NCI-H2081 treated with DMSO at 0.1 percent for 48 hours (cell line): ENCODE measurements at places on chromosomes 3 and 15.
A peak's percentile ranks its signal among the peaks of the same experiment; 100 is the strongest.

DNA sequence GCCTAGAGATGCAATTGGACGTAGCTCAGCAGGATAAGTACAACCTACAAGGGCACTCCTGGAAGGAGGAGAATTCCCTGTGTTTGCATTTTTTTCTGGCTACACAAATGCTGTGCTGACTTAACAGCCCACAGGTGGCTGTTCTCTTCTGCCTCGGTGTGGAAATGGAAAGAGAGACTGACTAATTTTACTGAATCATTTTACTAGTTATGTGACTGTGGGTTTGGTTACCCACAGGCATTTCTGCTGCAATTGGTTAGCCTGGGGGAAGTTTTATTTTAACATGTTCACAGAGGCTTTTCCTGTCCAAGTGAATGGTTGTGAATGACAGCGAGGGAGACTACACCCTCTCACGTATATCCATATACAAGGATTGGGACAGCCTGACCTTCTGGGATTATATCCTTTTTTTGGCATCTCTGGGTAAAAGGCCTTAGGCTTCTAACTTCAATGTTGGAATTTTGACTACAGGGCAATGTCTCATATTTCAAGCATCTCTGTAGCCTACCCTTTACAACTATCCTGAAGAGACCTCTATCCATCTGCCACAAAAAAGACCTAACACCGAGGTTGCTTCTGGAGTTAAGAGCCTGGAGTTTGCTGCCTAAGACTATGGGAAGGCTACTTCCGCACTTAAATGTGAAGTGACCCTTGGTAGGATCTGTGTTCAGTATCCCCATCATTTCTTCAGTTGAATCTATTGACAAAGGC, 67.2 kb upstream of the TP63 start:
- DNase-seq = no peak

DNA sequence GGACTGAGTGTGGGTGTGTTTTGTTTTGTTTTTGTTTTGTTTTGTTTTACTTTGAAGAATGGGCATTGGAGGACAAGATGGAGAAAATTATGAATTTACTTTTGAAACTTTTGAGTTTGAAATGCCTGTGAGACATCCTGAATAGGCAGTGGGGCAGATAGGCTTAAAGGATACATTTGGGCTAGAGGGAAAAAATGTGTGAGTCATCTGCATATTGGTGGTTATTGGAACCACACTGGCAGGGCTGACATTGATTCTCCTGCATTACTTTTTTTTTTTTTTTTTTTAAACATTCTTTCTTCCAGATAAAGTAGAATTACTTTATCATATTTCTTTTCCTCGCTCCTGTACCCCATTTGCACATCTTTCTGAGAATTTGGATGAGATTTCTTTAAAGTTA, 56.1 kb downstream of the CALML4 start:
- DNase-seq = no peak

DNA sequence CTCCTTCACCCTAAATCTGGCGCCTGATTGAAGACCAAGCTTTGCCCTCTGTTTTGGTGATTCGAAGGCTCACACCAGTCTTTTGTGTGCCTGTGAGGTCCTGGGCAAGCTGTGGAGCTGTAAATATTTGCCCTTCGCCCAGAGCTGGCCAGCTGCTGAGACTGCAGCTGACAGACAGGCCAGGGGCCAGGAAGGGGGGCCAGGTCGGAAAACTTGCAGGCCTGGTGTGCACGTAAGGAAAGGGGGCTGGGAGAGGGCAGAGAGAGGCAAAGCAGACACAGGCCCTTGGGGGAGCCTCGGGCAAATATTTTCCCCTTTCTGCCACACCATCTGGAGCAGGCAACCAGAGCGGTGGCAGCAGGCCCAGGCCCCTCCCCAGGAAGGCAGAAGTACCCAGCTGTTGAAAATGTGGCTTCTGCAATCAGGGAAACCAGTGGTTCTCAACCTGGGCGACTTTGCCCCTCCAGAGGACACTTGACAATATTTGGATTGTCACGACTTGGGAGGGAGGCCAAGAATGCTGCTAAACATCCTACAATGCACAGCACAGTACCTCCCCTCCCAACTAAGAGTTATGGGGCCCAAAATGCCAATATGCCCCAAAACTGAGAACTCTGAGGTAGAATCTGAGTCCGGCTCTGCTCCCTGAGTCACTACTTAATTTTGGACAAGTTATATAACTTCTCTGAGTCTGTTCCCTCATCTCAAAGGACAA, 2.5 kb downstream of the PDZRN3 start:
- no peak for DNase-seq

- DNase-seq = no peak
Observed at GRCh38 chr3:104988496-104988895, 378.2 kb upstream of the ALCAM start.

- DNase-seq = no peak
Observed at GRCh38 chr15:78341057-78341987, 1.2 kb downstream of the CRABP1 start.

DNA sequence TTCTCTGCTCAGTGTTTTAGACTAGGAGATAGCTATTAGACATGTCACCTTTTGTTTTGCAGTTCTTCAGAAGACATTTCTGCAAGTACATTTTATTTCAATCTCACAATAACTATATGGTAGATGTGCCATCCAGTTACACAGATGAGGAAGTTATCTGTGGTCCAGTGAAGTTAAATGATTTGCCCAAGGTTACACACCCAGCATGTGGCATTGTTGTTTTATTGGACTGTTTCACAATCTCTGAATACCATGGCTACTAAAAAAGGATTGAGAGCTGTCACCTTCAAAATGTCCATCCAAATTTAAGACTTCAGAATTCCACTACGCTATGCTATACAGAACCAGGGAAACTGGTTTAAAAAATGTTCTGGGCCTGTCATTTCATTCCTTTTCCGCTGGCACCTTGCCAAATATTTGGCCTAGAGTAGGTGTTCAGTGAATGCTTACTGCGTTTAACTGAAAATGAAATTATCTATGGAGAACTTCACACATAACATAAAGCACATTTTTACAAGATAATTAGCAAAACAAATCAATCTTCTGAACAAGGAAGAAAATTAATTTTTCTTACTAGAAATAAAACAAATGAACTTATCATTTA, 20.2 kb downstream of the TM6SF1 start:
- no peak for DNase-seq

GRCh38 chr3:136939489-136939888, 18.3 kb upstream of the IL20RB start:
- no peak for DNase-seq

- no peak for DNase-seq
Observed at GRCh38 chr15:77675806-77676415, 43.2 kb upstream of the LINGO1 start.

DNA sequence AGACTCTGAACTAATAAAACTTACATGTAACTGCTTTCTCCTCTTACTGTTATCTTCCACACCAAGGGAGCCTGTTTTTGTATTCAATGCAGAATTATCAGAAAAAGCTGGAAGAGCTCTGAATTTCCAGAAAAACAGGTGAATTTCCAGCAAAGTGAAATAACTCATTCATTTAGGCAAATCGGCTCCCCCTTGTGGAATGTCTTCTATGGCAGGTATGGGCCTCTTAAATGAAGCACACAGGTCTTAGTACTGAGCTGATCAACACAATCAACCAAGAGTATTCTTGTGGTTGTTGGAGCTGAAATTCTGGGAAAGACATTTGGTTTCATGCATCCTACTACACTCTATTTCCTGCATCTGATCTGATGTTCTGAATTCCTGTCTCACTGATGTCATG, 31.0 kb upstream of the PTPRG start:
- DNase-seq = no peak

GRCh38 chr3:37765591-37766488, 95.8 kb upstream of the CTDSPL start:
- DNase-seq = no peak

DNA sequence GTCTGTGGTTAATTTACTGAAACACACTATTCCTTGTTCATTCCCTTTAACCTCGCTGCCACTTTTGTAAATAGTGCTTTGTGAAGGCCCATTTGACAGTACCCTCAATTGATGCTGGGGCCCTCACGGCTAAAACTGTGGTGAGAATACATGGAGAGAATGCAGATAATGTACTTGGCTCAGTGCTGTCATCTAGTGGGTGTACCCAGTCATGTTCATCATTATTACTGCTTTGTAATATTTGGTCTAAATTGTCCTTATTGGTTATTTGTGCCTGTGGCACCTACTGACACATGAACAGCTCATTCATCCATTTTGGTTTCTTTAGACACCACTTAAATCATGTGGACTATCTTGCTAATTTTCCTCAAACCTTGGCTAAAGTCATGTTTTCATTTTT, 543.6 kb downstream of the EDEM1 start:
- no peak for DNase-seq

DNA sequence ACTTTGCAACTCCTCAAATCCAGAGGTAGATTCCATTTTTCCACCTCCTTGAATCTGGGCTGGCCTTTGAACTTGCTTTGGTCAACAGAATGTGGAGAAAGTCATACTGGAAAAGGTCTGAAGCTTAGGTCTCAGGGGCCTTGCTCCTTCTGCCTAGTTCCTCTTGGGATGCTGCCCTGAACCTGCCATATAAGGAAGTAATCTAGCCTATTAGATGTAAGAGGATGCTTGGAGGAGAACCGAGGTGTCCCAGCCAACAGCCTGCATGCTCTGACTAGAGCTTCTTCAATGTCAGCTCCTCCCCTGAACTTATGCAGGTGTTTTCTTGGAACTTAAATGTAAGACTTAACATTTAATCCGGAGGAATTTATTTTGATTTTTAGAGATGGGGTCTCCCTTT, 2.0 kb upstream of the TMED3 start:
- no peak for DNase-seq

- DNase-seq = no peak
Observed at GRCh38 chr15:24777307-24777706, 101.7 kb downstream of the NPAP1 start.

DNA sequence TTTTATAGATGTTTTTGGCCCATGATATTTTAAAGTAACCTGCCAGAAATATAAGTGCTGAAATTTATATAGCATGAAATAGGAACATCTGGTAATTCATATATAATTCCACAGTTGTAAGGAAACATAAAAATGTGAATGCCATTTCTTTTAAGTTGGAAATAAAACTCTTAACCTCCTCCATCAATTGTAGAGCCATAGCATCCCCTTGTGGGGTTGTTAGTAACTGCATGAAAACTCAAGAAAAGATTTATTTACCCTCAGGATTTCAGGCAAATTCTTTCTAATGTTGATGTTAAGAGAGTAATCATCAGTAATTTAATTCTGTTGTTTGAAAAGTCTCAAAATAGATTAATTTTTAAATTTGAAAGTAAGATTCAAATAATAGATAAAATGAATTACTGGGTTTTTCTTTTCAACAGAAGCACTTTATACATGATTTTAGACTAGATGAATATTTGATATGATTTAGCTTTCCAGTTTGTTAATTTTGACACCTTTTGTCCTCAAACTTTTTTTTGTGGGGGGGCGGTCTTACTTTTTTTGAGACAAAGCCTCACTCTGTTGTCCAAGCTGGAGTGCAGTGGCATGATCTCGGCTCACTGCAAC, 74.7 kb downstream of the RASA2 start:
- peak; percentile 14 for DNase-seq

GRCh38 chr3:111965484-111965883, 13.3 kb upstream of the ABHD10 start:
- DNase-seq = no peak

DNA sequence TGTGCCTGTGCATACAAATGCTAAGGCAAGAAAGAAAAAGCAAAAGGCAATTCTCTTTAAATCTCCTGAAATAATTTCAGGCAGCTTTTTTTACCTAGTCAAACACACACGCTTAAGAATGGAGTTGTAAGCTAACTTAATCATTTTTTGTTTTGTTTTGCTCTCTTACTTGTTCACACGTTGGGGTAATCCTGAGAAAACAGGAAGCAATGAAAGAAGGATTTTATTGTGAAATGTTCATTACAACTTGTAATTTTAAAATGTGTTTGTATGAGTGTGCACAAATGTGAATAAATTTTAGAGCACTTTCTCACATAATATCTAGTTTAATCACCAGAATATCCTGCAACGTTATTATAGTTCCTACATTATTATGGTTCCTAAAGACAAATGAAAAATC, 263.8 kb downstream of the LPP start:
- DNase-seq = no peak
